ENCODE measurements at places on chromosomes 3 and 15. TPM values are rescaled to one million over a fixed set of nuclear protein-coding genes. Genes with fewer than 3 reads are reported as not detected.

ZPLD1 gene
- 0.17 TPM for total RNA-seq

- H3K36me3 ChIP-seq, result peaks cover 4% of the 10 kb centered on the region
- DNase-seq, result no peak
- peak overlapping the region; percentile 58 for H3K27ac ChIP-seq
- no peak overlapping the region for H3K4me3 ChIP-seq
Measured at GRCh38 chr3:196889844-196890708, 22.4 kb downstream of the SENP5 start.

DNA sequence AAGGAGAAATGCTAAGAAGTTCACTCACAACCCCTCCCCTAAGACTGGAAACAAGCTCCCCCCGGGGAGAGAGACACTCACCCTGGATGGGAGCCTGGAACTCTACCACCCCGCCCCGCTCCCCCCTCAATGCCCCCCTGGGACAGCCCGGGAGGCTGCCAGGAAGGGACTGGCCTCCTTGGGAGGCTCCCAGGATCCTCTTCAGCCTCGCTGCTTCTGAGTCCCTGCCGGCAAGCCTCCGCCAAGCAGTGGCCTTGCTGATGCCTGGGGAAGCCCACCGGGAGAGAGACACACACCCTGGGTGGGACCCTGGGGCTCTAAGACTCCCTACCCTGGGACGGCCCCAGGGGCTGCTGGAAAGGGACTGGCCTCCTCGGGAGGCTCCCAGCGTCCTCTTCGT, 33.4 kb downstream of the CPEB1 start:
- no peak overlapping the region for H3K4me3 ChIP-seq
- H3K27ac ChIP-seq, result no peak overlapping the region
- peaks cover 6% of the 10 kb centered on the region for H3K27me3 ChIP-seq
- H3K4me1 ChIP-seq, result no peaks in the 10 kb centered on the region

- H3K4me3 ChIP-seq, result no peak overlapping the region
- no peaks in the 10 kb centered on the region for H3K36me3 ChIP-seq
- peak overlapping the region; percentile 45 for H3K27ac ChIP-seq
Measured at GRCh38 chr3:122391681-122392446, 7.9 kb downstream of the FAM162A start.

TMEM44 gene
- total RNA-seq, result 11.9 TPM

- no peaks in the 10 kb centered on the region for H3K36me3 ChIP-seq
- peak; percentile 72 for DNase-seq
- no peak overlapping the region for H3K4me3 ChIP-seq
- H3K4me1 ChIP-seq, result peaks cover 6% of the 10 kb centered on the region
- no peak overlapping the region for H3K27ac ChIP-seq
Measured at GRCh38 chr15:68550498-68551295, 28.1 kb upstream of the CORO2B start.

HACD2 gene
- total RNA-seq, result 30.0 TPM

CCR9 gene
- total RNA-seq, result not detected

DNA sequence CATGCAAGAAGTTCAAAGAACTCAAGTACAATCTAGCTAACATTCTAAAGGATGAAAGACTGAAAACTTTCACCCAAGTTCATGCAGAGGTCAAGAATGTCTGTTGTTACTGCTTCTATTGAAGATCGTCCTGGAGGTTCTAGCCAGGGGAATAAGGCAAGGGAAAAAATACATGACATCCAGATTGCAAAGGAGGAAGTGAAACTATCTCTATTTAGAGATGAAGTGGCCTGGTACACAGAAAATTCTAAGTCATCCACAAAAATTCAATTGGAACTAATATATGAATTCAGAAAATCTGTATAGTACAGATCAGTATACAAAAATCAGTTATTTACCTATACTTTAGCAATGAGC, 693.0 kb downstream of the NR2F2 start:
- H3K27me3 ChIP-seq, result no peaks in the 10 kb centered on the region
- no peak for DNase-seq
- no peak overlapping the region for H3K4me3 ChIP-seq
- H3K4me1 ChIP-seq, result no peaks in the 10 kb centered on the region

DNA sequence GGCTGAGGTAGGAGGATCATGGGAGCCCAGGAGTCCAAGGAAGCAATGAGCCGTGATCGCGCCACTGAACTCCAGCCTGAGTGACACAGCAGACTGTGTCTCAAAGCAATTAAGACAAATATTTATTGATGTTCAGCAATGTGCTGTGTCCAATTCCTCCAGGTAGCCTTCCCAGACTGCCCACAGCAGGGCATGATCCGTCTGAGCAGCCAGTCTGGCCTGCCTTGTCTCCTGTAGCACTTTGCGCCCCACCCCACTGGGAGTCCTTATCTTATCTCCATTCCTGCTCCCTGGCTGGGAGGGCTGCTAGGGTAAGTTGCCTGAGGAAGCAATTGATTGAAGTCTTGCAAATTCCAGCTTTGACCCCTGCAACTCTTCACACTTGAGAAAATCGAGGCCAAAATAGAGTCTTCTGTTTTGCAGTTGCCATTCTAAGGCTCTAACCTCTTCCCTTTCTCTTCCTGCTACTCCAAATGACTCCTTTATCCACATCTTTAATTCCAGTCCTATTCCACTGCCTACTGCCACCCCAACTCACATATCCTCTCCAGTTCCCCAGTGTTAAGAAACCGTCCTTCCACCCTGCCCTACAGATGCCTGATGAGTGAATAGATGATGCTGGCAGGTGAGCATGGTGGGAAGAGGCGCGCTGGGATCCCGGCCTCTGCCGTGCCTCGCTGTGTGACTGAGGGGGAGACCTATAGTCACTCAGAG, 26.9 kb upstream of the LCTL start:
- no peak overlapping the region for H3K4me3 ChIP-seq
- H3K4me1 ChIP-seq, result no peaks in the 10 kb centered on the region
- no peak for DNase-seq
- H3K36me3 ChIP-seq, result no peaks in the 10 kb centered on the region

DNA sequence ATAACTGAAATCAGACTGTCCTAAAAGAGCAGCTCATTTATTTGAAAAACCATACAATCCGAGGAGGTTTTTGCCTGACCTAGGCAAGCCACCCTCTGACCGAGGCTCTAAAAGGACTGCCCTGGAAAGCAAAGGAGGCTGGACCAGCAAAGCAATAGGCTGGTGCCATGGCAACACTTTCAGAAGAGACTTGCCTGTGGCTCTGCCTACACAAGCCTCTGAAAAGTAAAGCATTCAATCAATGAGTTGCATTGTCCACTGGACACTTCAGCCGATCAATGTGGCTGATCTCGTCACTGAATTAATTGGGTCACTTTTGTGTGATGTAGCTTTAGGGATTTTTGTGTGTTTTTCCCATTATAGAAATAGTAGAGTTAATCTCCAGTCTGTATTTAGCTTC, 99.1 kb upstream of the SEMA6D start:
- no peak overlapping the region for H3K4me3 ChIP-seq
- no peak overlapping the region for H3K27ac ChIP-seq
- H3K4me1 ChIP-seq, result no peaks in the 10 kb centered on the region

TIMMDC1 gene
- 89.6 TPM for total RNA-seq

DNA sequence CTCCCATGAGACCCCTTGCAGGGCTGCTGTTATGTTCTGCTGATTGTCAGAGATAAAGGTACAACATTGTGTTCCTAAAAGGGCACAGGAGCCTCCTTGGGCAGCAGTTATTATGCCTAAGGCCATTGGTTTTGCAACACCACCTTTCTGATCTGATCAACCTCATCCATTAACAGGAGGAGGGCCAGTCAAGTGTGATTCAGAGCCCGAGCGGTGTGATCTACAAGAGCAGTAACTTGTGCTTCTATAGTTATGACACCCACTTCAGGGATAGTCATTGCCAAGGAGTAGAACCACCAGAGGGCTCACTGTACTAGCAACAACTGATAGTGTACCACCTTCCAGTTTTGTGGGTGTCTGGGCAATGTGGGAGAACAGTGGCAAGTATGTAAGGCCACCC, 1457.9 kb upstream of the CADM2 start:
- no peak overlapping the region for H3K27ac ChIP-seq
- no peaks in the 10 kb centered on the region for H3K27me3 ChIP-seq
- no peaks in the 10 kb centered on the region for H3K4me1 ChIP-seq
- no peak overlapping the region for H3K4me3 ChIP-seq

- H3K27ac ChIP-seq, result no peak overlapping the region
- H3K36me3 ChIP-seq, result peaks cover 2% of the 10 kb centered on the region
- H3K4me1 ChIP-seq, result peaks cover 13% of the 10 kb centered on the region
- DNase-seq, result no peak
- H3K27me3 ChIP-seq, result no peaks in the 10 kb centered on the region
Measured at GRCh38 chr15:43146184-43146583, 12.8 kb downstream of the TMEM62 start.

DNA sequence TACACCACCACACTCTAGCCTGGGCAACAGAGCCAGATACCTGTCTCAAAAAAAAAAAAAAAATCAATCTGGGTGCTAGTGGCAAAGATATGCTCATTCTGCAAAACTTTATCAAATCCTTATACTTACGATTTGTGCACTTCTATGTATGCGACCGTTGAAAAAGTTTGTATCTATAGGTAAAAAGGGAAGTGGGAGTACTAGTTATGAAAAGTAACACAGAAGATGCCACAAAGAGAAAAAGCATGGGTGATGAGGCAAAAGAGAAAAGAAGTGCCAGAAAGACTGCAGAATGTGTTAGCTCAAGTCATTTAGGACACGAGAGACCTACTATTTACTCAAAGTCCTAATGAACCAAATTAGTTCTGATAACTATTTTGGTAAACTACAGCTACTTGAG, 407.8 kb downstream of the SHQ1 start:
- H3K27me3 ChIP-seq, result no peaks in the 10 kb centered on the region
- peaks cover 95% of the 10 kb centered on the region for H3K4me1 ChIP-seq
- peak overlapping the region; percentile 86 for H3K4me3 ChIP-seq
- DNase-seq, result no peak
- no peak overlapping the region for H3K27ac ChIP-seq
- peaks cover 35% of the 10 kb centered on the region for H3K36me3 ChIP-seq
